H9 (cell line): ENCODE measurements at places on chromosomes 3 and 15.

- DNase-seq = no peak
These were observed 27.5 kb downstream of the NXPE3 start for GRCh38 chr3:101806491-101806890.

- DNase-seq = peak; percentile 94
These were observed 23.6 kb downstream of the RHCG start for GRCh38 chr15:89472785-89473256.

GRCh38 chr15:72318408-72318942 is 1.5 kb downstream of the CELF6 start:
- DNase-seq = no peak

DNA sequence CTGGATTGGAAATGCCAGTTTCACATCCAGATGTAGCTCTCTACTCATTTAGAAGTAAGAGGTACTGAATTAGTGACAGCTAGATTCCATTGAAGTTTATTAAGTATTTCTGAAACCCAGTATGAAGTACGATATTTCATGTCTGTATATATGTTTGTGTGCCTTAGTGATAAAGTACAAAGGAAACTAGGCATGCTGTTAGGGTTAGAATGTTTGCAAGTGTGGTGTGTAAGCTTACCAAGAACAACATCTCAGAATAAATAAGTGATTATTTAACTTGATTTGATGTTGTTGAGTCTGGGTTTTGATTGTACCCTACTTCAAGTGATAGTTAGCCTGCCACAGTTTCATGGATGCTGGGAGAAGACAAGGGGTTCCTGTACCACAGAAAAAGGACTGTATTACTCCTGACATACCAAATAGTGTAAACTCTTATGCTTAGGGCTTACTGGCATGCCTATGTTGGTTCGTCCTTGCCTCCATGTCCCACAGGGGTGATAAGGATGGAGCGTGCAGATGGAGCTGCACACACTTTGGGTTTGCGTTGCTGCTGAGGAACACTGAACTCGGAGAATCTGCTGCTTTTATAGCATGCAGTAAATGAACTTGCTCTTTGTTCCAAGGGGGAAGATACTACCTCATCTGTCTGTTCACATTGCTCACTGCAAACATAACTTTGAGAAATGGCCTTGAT is 43.6 kb downstream of the FNDC3B start:
- DNase-seq = no peak

DNA sequence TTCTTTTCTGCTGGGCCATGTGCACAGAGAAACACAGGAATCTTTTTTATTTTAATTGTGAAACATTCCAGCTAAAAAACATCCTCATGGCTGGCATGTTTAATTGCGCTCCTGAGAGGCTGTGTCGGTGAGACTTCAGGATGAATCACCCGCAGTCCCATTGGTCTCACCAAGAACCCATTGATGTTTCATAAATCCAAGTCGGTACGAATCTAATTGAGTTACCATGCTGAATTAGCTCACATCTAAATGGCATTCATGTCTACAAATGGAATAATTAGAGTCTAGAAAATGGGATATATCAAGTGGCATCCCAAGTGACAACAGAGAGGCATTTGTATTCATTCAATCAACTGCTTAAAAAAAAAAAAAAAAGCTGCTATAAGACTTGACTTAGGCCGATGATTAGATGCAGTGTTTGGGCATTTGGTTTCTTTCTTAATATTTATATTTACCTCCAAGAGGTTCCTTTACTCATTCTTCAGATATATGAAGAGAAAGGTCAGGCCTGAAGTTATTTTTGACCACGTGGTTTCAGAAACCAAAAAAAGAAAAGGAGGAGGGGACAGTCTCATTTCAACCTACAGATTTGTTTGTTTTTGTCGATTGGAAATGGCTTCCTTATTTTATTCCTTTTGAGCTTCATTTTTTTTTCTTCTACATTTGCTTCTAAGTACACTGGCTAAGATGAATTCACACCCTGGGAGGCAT is 79.1 kb upstream of the FOXB1 start:
- DNase-seq = no peak

DNA sequence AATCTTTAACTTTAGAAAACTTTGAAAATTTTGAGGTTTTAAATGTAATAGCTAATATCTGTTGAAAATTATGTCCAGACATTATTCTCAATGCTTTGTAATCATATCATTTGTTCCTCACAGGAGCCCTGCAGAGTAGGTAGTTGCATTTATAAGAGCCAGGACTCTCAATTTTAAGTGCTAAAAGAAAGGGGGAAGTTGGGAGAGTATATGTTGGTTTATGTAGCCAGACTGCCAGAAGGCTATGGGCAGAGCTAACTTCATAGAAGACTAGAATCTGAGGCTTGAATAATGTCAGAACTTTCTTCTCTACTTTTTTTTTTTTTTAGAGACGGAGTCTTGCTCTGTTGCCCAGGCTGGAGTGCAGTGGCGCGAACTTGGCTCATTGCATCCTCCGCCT is 9.1 kb downstream of the VPS8 start:
- no peak for DNase-seq

- no peak for DNase-seq
These were observed 155.9 kb upstream of the ICE2 start for GRCh38 chr15:60634815-60635214.

DNA sequence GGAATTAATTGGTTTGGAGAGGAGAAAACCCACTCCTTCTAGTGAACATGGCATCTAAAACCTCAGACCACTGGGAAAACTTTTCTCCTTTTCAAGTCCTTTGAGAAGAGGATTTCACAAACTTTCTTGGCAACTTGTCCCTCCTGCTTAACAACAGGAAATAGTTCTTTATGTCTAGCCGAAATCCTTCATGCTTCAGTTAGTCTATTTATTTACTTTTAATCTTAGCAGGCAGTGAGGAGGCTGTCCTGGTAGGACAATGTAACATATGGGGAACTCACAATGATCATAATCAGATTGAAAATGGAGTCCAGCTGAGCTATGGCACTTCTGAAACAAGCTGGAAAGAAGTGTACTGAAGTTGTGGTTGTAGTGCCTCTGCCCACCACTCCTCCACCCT is 50.6 kb downstream of the KY start:
- DNase-seq = no peak
